Stimulated activated CD4-positive, alpha-beta T cell treated with anti-CD3 and anti-CD28 coated beads, Interleukin-2, amount 100 ng/mL, for 24 hours (primary cell): ENCODE measurements at places on chromosomes 2 and 18.

GRCh38 chr2:212538305-212539071, at the start of gene ERBB4:
TSS of gene ERBB4 (minus strand) at chr2:212538802. CDS start at chr2:212538530, 272 bp downstream.
- peak; percentile 2 for DNase-seq

DNA sequence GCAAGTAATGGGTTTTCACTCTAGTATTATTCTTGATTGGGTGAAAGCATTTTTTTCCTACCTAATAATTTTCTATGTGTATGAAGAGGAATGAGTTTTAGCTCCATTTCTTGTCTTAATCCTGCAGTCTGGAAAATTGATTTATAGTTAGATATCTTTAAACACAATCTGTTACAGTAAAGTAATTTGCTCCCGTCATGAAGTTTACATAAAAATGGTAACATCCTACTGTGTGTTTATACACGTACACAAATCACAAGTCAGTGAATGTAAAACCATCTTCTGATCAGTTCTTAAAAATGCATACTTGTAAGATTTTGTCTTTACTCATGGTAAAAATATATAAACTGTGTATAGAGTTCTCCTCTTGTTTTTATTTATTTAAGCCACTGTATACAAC, 51.1 kb downstream of the MAP2 start:
- no peak for DNase-seq

DNA sequence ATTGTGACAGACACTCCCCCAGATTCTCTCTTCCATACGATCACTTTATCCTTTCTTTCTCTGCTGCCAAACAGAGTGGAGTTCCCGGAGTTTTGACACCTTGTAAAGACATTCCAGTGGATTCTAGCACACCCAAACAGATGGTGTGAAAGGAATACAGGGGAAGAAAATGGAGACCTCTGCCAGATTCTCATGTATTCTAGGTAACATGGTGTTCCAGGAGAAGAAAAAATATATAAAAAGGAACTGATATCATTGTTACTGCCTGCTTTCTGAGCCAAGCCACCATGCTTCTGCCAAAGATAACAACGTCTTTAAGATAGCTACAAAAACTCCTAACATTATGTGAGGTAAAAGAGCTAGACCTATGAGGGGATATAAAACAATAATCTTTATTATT, 136.5 kb downstream of the TXNL1 start:
- DNase-seq: no peak

- no peak for DNase-seq
These were observed 44.0 kb upstream of the XPO1 start for GRCh38 chr2:61582165-61582564.

- DNase-seq: no peak
These were observed 372.2 kb downstream of the NYAP2 start for GRCh38 chr2:225771701-225772100.

- no peak for DNase-seq
These were observed 1.0 kb downstream of the HOXD9 start for GRCh38 chr2:176123411-176124109.

GRCh38 chr18:5439986-5440696, 103.7 kb downstream of the EPB41L3 start:
- no peak for DNase-seq

GRCh38 chr18:32714571-32715148, 58.2 kb downstream of the KLHL14 start:
- DNase-seq: no peak

GRCh38 chr2:196449083-196449482, 190.4 kb upstream of the CCDC150 start:
- no peak for DNase-seq

DNA sequence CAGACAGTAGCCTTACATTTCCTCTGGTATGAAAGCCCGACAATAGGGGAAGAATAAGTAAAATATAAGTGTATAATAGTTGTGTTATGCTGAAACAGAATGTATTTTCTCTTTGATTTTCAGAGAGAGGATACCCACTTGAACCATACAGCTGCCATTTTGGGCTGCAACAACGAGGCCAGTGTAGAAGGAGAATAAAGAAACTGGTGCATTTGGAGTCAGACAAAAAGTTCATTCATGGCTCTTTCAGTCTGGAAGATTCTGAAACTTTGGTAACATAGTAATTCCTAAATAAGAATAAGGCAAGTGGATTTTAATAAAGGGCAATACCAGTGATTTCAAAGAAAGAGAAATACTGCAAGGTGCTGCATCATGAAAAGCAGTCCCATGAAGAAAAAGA, 610.9 kb downstream of the LRP1B start:
- DNase-seq: no peak
